ENCODE measurements at places on chromosomes 3 and 15.

- DNase-seq, result no peak
Measured at GRCh38 chr3:37498126-37499039, 324.0 kb upstream of the LRRFIP2 start.

GRCh38 chr15:54514601-54515000 lies 536.4 kb downstream of the UNC13C start:
- DNase-seq, result no peak

GRCh38 chr3:31523543-31523942 lies 9.2 kb upstream of the STT3B start:
- DNase-seq, result no peak

- no peak for DNase-seq
Measured at GRCh38 chr15:64754663-64755426, 20.5 kb downstream of the RBPMS2 start.

GRCh38 chr3:139326707-139327106 lies 17.1 kb upstream of the MRPS22 start:
- DNase-seq, result no peak

DNA sequence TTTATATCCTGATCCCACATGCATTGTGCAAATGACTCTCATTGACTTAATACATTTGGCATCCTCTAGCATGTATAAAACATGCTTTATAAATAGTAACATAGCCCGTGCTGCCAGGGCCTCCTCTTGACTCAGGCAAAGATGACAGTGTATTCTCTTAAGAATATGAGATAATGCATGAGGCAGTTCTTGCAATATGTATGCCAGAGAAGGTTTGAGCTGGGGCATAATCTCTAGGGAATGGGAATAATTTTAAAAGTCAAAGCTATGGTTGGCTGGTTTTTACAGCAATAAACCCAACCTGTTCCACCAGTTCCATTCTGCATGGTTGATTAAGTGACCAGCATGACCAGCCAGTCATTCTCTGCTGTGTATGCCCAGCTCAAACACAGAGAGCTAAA lies 179.0 kb upstream of the PFN2 start:
- DNase-seq, result no peak

DNA sequence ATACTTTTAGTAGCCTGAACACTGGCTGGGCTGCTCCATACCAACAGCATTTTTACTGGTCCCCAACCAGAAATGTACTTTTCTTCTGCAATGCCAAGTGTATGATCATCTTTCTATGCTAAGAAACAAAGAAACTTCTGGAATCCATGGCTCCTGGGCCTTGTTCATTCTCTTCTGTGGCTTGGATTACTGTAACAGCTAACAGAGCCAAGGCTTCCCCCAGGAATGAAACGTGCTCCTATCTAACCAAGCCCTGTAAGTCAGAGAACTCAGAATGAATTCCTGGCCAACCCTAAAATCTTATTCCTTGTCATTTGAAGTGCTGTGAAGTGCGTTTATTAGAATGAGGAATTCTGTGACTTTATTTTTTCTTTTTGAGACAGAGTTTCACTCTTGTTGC lies 102.9 kb upstream of the RAD18 start:
- DNase-seq, result no peak
